ENCODE measurements at places on chromosomes 2 and 18.

DNA sequence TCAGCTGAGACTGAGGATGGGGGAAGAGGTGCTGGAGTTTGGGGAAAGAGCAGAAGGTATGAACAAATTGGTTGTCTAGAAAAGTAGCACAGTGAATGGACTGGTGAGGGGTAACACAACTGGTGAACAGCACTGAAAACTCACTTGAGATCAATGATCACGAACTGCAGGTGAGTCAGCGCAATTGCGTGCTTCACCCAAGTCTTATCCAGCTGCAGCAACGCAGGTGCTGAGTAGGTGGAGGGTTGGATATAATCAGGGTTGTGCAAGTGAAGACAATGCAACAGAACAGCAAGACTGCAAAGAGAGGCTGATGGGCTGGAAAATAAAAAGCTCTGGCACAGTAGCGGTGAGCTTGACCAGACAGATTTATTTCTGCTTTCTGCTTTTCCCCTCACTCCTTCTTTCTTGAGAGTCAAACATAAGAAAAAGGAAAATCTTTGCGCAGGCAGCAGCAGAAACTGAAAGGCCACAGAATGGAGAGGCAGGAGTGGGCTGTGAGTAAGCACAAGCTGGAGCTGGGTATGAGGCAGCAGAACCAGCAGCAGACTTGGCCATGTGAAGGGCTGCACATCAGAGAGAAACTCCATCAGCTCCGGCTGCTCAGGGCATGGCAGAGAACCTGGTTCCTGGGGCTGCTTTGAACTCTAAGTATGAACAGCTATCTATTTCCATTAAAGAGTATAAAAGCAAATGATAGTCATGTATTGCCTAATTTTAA lies 99.4 kb upstream of the ARL5A start:
- DNase-seq = peak; percentile 24

DNA sequence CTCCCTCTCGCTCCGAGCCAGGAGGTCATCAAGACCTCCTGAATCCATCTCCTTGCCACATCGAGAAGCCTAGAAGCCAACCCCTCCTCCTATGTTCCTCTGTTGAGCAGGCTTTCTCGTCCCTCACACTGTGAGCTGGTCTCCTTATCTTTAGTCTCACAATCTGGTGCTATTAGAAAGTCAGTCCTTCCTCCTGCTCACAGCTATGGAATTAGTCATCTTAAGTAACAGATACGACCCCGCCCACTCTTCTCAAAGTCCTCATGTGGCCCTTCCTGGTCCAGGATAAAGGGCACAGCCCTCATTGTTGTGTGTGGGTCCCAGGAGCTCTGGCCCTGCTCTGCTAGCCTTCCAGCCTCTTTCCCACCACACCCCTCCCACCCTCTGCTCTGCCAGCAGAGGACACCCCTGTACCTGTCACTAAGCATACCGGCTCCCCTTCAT lies 41.4 kb upstream of the TRIB2 start:
- peak; percentile 61 for DNase-seq

DNA sequence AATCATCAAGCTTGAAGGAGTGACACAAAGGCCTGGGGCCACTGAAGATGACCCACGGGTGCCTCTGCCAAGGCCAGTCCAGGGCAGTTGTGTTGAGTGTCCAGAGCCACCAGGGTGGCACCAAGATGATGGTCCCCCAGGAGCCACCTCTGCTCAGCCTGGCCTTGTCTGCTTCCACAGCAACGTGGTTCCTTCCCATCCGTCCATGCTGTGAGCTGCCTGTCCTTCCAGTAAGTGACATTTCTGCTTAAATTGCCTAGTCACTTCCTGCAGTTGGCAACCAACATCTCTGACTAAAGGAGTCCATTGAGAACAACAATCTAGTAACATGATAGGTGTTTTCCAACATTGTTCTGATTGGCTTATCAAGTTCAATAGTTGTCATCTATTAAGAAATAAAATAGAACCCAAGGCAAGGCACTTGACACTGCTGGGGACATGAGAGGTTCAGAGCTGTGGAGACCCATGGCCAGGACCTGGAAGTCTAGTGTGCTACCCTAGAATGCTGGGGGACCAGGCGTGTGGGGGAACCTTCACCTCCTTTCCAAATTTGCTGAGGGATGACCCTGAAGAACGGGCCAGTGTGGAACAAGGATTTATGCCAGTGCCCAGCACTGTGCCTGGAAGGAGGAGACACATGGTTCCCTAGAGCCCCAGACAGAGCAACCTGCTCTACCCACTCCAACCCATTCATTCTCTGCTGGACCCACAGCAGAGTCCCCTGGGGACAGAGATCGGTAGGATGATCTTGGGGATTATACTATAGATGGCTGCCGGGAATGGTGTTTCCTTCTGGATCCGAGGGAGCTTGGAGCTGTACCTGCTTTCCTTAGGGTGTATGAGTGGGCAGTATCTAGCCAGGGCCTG lies 98.9 kb upstream of the EPC2 start:
- peak; percentile 62 for DNase-seq

- DNase-seq = peak; percentile 52
Measured at GRCh38 chr2:9287400-9288045, 80.9 kb downstream of the ASAP2 start.

DNA sequence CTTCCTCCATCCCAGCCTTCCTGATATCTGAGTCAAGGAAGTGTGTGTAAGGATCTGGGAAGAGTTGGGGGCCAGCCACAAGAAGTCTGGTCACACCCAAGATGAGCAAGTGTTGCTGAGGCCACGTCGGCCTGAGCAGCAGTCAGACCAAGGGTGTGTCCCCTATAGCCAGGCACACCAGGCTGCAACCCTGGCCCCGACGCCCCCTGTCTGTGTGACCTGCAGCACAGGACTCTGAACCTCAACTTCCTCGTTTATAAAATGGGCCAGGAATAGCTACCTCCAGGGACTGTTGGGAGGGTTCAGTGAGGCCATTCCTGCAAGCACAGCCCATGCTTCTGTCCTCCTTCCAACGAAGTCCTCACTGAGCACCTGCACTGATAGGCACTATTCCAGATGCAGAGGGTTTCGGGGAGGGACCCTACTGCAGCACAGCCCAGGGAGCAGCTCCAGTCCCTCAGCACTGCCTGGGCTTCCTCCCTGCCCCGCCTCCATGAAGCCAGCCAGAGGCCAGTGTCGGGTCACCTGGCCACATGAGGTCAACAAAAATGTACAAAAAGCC lies 13.3 kb downstream of the LIMS2 start:
- no peak for DNase-seq
